ENCODE measurements at places on chromosomes 7 and 10.

DNA sequence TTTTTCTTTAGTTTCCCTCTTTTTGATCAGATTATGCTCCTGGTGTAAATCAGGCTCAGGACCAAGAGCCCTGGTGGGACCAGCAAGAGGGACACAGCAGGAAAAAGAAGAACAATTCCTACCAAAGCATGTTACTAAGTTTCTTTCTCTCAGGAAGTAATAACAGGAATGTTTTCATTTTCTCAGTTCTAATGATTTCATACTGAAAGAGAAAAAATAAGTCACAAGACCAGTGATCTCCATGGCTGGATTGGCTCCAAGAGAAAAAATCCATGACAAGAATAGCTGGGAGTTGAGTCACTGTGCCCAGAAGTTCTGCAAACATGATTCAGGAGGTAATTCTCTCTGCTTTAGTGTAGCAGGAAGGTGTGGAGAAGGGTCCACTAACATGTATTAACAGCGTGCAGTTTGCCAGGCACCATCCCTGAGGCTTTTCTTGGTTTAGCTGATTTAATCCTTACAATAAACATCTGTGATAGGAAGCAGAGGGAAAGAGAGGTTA lies 23.8 kb upstream of the IFIT2 start:
- DNase-seq: peak; percentile 97

DNA sequence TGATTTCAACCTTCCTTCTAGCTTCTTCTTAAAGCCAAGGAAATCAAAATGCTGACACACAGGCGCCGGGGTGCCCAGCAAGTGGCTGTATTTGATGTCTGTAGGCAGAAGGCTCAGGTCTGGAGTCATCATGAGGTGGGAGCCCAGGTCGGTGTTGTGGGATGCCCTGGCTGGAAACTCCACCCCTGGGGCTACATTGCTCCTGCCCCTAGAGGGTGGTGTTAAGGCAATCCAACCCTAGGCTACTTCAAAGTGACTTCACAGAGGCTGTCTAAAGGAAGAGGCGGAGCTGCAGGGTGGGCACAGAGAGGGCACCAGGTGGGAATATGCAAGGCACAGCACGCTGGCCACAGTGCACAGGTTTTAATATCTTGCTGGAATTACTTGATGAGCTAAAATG lies 200.9 kb downstream of the ADAM12 start:
- no peak for DNase-seq

GRCh38 chr10:25048450-25048849 lies 32.0 kb downstream of the THNSL1 start:
- DNase-seq: no peak

GRCh38 chr7:40880581-40880980 lies 745.8 kb downstream of the SUGCT start:
- no peak for DNase-seq

- peak; percentile 92 for DNase-seq
Observed at GRCh38 chr7:144842377-144842851, 6.6 kb upstream of the TPK1 start.

DNA sequence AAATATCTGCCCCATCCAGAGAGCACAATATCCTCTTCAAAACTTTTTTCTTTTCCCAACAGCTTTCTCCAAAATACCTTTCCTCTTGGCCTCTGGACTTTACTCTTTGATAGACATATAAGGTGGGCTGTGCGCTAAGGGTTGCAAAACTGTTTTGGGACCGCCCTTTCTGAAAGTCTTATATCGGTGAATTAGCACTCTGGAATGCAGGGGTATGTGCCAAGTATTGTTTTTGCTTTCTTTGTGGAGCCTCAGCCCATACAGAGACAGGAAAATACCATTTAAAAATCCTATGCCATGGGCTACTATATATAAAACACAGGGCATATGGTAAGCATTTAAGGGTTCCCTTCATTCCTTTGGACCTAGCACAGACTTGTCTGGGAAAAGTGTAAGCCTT lies 37.7 kb downstream of the PPP1R17 start:
- DNase-seq: no peak

- peak; percentile 62 for DNase-seq
Observed at GRCh38 chr7:101681170-101682007, 52.3 kb upstream of the MYL10 start.

GRCh38 chr7:36278620-36279172 lies 111.0 kb upstream of the ANLN start:
- DNase-seq: no peak

Data from suppressor macrophage treated with lipopolysaccharide for 1 hour (primary cell).